ENCODE measurements at places on chromosomes 13 and 19.

DNA sequence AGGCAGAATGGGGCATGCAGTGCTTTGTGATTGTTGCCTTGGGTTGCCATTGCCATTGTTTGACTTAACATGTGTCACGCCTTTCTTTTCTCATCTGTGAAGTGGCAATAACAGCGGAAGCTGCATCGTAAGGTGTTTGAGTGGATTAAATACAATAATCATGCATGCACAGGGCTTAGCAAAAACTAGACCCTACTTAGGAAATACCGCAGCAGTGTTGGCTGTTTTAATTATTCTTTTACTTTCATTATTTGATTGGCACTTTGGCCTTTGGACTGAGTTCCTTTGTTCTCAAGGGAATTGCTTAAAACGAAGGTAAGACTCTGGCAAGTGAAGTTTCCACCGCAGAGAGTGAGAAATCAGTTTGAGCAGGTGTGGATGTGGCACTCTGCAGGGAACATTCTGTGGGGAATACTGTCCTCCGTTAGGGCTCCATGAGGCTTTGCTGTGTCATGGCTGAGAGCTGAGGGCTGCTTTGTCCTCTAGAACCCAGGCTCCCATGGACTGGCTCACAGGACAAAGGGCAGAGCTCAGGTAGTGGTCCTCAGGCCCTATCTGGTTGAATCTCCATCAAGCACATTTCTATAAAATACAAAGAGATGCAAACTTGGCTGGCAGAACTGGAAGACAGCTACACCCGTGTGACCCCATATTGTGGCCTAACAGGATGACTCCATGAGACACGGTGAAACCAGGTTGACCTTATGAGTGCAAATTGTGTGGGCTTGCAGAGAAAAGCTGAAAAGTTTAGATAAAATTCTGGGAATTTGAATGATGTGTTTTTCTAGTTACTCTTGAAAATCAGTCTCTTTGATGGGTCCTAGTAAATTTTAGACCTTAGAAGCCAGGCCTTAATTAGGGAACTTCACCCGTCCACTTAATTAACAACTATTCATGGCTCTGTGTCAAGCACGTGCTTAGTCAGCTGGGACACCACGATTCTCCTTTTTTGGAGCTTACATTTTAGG is 407.2 kb downstream of the KCNRG start:
- no peak for DNase-seq

DNA sequence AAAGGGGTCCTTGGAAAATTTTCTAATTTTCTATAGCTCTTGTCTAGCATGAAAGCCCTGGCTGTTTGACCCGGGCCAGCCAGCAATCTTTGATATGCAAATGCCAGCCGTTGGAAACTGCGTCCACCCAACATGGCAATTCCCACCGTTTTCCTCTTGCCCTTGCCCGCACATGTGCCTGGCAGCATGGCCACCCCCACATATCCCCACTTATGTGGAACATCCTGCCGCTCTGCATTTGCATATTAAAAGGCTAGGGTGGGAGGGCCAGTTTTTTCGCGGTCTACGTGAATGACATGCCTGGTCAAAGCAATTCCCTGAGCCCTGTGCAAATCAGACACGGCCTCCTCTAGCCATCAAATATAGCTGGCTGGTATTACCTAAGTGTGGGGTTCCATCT is 110.3 kb upstream of the TDRD3 start:
- DNase-seq = no peak

DNA sequence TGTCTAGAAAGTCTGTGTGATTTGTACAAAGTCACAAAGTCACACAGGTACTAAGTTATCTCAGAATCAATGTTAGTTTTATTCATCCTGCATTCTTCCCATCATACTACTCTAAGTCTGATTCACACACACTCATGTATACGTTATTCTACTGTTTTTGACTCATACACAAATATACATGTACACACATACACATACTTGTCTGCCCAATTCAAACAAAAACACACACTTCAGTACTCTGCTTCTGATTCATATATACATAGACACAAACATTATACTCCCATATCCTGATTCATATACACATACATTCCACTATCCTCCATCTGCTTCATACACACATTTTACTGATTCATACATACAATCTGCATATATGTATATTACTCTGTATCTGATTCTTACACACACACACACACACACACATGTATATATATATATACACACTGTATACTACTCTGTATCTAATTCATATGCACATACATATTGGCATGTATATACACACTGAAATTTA is 69.3 kb downstream of the KLF12 start:
- DNase-seq = no peak

DNA sequence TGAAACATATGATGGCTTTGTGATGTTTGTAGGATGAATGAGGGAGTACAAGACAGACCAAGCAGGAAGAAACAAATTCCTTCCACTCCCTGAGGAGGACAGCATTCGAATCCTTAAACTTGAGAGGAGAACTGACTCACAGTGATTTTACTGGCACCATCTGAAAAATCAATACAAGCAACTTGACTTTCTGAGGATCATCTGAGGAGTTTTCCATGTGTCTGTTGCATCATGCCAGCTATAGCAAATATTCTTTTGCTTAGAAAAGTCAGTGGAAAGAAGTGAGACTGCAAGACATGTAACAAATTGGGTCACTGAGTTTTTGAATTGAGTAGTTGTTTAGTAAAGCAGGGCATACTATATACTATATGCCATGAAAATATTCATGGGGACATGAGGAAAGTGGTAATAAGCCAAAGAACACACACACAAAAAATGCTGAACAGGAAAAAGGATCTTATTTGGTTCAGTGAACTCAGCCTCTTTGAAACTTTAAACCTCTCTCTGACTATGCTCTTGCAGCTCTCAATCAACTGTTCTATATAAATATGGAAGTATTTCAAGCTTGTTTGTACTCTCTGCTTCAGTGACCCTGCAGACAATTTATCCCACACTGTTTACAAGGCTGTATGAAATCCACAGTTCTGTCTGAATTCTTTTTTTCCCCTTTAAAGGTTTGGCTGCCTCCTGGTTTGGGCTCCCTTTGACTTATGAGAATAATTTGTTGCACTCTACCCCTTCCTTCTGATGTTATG is 35.5 kb downstream of the SERTM1 start:
- no peak for DNase-seq

DNA sequence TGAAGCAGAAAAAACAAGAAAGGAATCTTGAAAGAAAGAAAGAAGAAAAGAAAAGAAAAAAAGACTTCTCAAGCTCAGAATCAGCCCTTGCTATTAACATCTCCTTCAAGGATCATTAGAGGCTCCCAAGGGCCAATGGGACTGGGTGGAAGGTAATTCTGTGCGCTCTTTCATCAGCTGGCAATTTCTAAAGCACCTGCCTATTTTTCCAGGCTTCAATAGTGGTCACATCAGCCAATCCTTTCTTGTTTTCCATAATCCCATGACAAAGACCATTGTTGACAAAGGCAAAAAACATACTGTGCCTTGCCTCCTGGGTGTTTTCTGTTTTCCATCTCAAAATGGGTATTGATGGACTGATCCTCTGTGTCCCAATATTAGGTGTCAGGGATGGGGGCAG is 88.2 kb upstream of the TSC22D1 start:
- DNase-seq = no peak
